ENCODE measurements at places on chromosomes 1 and 21. TPM values are rescaled to one million over a fixed set of nuclear protein-coding genes. Genes with fewer than 3 reads are reported as not detected.
A peak's percentile ranks its signal among the peaks of the same experiment; 100 is the strongest.

Gene RIMS3
- total RNA-seq: 0.64 TPM

Gene OPTC
- not detected for total RNA-seq

Gene HMCN1
- total RNA-seq: 1.6 TPM

Gene MFSD2A
- 2.3 TPM for total RNA-seq

DNA sequence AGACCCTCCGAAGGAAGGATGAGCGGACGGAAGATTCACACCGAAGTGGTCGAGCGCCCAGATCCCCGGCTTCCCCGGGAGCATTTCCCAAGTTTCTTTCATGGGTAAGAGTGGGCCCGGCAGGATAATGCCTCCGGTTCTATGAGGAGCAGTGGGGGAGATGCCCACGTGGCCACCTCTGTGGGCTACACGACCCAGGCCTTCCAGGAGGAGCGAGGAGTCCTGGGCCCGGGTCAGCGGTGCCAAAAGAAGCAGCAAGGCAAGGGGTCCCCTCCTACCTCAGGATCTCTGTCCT is 7.9 kb upstream of the NBPF11 start:
- DNase-seq: no peak

DNA sequence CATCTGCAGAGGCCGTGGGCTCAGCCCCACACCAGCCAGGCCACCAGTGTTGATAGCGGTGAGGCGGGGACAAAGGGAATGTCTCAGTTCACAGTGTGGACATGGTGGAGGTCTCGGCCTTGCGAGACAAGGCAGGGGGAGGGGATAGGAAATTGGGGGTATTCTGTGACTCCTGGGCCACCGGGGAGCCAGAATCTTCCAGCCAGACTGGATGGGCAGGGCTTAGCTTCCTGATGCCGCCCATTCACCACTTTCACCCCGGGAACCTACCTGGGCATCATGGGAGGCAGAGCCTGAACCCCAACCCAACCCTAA is 5.1 kb downstream of the LRRC3 start:
- no peak for DNase-seq

DNA sequence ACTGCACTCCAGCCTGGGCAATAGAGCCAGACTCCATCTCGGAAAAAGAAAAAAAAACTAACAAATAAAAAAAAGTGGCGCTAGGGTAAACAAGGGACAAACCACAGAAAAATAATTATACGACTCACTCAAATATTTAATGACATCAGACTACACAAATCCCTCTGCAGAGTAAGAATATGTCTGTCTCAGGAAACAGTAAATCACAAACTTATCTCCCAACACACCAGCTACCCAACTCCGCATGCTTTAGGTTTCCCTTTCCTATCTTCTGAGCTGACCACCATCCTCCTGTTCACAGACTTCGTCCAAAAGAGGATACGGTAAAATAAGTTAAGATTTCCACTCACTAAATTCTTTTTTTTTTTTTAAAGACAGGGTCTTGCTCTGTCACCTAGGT is 16.2 kb downstream of the WDR47 start:
- peak; percentile 63 for DNase-seq
